ENCODE measurements at places on chromosomes 7 and 10.

GRCh38 chr10:78212786-78213175, 179.1 kb downstream of the RPS24 start:
- H3K36me3 ChIP-seq, result no peaks in the 10 kb centered on the region
- H3K27ac ChIP-seq, result no peak overlapping the region
- DNase-seq, result no peak
- no peaks in the 10 kb centered on the region for H3K4me1 ChIP-seq

GRCh38 chr10:78397786-78398185, 364.1 kb downstream of the RPS24 start:
- no peaks in the 10 kb centered on the region for H3K36me3 ChIP-seq
- no peaks in the 10 kb centered on the region for H3K27me3 ChIP-seq
- no peaks in the 10 kb centered on the region for H3K4me1 ChIP-seq
- no peak overlapping the region for H3K4me3 ChIP-seq
- no peak overlapping the region for H3K27ac ChIP-seq

DNA sequence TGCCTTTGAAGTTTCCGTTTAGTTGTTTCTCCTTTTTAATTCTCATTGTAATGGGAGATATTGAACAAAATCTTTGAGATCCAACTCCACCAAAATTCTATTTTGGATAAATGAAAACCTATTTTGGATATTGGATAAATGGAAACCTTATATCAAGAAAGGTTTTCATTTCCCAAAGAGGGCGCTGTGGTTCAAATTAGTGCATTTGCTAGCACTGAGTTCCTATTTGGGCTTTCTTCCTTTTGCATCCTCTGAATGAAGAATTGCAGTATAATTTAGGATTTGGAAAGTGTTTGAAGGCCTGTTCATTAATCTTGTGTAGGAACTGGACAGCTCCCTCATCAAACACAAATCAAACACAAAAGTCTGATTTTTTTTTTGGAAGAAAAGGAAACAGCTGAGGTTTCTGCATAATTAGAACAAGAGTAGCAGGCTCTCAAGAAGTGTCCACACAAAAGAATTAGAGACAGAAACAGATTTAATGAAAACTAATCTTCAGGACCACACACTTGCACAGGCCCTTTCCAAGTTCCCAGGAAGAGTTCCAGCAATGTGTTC, 80.8 kb upstream of the KLF14 start:
- H3K27ac ChIP-seq, result no peak overlapping the region
- H3K27me3 ChIP-seq, result no peaks in the 10 kb centered on the region
- no peaks in the 10 kb centered on the region for H3K4me1 ChIP-seq
- DNase-seq, result no peak

- H3K4me3 ChIP-seq, result peak overlapping the region; percentile 45
- H3K27ac ChIP-seq, result no peak overlapping the region
- no peaks in the 10 kb centered on the region for H3K27me3 ChIP-seq
- H3K36me3 ChIP-seq, result no peaks in the 10 kb centered on the region
- no peak for DNase-seq
These were observed 2.2 kb downstream of the MEOX2 start for GRCh38 chr7:15684111-15684800.

DNA sequence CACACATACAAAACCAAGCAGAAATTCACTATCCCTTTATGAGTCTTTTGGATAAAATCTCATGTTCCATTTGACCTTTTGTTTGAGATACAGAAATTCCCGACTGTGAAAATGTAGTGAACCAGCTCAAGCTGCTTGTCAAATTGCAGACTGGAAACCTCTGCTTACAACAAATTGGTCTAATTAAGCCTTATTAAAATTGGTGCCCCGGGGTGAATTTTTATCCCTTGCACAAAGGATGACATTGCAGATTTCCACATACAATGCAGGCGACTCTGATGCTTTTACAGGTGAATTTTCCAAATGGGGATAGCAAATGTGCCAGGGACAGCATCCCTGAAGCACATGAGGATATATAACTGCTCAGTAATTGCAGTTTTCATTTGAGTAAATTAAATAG, 257.3 kb downstream of the BMPER start:
- H3K4me3 ChIP-seq, result no peak overlapping the region
- no peaks in the 10 kb centered on the region for H3K27me3 ChIP-seq
- H3K27ac ChIP-seq, result no peak overlapping the region
- no peaks in the 10 kb centered on the region for H3K36me3 ChIP-seq
- DNase-seq, result no peak
- H3K4me1 ChIP-seq, result no peaks in the 10 kb centered on the region

DNA sequence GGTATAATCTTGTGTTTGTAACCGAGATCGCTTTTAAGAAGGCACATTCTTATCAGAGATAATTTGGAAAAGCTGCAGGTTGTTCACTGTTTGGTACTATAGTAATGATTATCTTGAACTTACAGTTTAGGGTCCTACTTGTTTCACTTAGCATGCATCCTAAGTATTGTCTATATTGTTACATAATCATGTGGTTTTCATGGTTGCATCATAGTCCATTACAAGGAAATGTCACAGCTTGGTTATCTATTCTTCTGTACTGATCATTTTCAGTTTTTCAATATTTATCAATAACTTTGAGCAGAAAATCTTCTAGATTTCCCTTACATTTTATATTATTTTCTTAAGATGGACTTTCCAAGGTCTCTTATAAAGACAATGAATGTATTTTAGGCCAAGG, 116.3 kb downstream of the PLPP4 start:
- no peaks in the 10 kb centered on the region for H3K27me3 ChIP-seq
- no peaks in the 10 kb centered on the region for H3K36me3 ChIP-seq
- H3K4me3 ChIP-seq, result no peak overlapping the region
- H3K4me1 ChIP-seq, result no peaks in the 10 kb centered on the region
- no peak overlapping the region for H3K27ac ChIP-seq
- no peak for DNase-seq

- DNase-seq, result peak; percentile 53
- H3K36me3 ChIP-seq, result no peaks in the 10 kb centered on the region
- no peaks in the 10 kb centered on the region for H3K4me1 ChIP-seq
- H3K4me3 ChIP-seq, result no peak overlapping the region
These were observed 98.6 kb upstream of the FGFR2 start for GRCh38 chr10:121696854-121697253.

DNA sequence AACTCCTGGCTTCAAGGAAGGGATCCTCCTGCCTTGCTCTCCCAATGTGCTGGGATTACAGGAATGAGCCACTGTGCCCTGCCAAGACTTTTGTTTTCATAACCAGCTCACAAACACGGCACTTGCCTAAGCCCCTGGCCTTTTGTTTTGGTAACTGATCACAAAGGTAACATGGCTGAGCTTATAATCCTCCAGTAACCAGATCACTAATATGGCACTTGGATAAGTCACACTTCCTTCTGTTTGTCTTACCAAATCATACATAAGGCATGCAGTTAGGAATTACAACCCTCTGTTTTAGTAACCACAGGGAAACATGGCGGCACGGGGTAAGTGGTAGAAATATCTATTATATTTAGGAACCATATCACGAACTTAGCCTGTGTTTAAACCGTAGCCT, 577.1 kb downstream of the CALN1 start:
- H3K36me3 ChIP-seq, result no peaks in the 10 kb centered on the region
- H3K27ac ChIP-seq, result no peak overlapping the region
- DNase-seq, result no peak
- no peak overlapping the region for H3K4me3 ChIP-seq
- no peaks in the 10 kb centered on the region for H3K4me1 ChIP-seq

Measured in Peyer's patch (tissue), 4 donors.